Body of pancreas (tissue), 4 donors: ENCODE measurements at places on chromosomes 11 and 22. TPM values are rescaled to one million over a fixed set of nuclear protein-coding genes. Genes with fewer than 3 reads are reported as not detected.
A peak's percentile ranks its signal among the peaks of the same experiment; 100 is the strongest.

GRCh38 chr11:17640493-17641164, 78.7 kb upstream of the MYOD1 start:
- no peak overlapping the region for H3K27ac ChIP-seq
- no peak overlapping the region for H3K4me3 ChIP-seq
- DNase-seq = no peak
- no peaks in the 10 kb centered on the region for H3K4me1 ChIP-seq

DNA sequence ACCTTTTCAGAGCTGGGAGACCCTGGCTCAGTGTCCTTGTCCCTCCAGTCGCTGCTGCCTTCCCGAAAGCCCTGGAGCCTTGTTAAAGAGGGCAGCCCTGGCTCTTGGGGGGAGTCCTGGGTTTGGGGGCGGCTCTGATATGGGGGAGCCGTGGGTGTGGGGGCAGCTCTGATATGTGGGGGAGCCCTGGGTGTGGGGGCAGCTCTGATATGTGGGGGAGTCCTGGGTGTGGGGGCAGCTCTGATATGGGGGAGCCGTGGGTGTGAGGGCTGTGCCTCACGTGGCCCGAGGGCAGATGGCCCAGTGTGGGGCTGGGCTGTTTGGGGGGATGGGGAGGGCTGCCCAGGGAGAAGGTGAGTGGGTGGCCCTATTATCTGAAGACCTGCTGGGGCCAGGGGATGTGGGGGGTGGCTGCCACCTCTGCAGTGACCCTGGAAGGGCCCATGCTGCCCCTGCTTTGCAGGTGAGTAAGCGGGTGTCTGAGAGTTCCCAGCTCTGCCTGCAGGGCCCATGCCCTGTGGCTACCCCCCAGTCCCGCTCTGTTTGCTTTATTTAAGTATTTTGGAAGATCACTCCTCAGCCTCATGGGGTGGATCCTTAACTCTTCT, 30.9 kb upstream of the GRAMD4 start:
- DNase-seq = no peak
- peaks cover 7% of the 10 kb centered on the region for H3K4me1 ChIP-seq
- no peaks in the 10 kb centered on the region for H3K36me3 ChIP-seq
- no peaks in the 10 kb centered on the region for H3K27me3 ChIP-seq
- no peak overlapping the region for H3K27ac ChIP-seq

DNA sequence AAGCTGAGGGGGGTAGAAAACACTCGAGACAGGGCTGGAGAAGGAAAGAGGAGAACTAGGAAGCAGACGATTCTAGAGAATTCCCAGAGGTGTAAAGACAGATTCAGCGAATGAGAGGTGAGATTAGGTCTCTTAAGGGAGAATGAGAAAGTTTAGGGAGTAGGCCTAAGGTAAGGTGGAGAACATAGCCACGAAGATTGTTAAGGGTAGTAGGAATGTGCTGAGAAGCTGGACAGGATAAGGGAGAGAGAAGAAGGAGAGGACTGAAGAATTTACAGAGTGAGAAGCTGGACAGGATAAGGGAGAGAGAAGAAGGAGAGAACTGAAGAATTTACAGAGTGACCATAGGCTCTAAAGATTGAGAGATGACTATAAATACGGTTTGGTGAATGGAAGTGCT, 908 bp downstream of the PPME1 start:
- peak overlapping the region; percentile 79 for H3K27ac ChIP-seq
- peak overlapping the region; percentile 92 for H3K4me3 ChIP-seq

GRCh38 chr11:126766440-126766839, 234.1 kb downstream of the KIRREL3 start:
- no peak overlapping the region for H3K4me3 ChIP-seq
- H3K4me1 ChIP-seq = no peaks in the 10 kb centered on the region
- H3K27me3 ChIP-seq = no peaks in the 10 kb centered on the region
- no peaks in the 10 kb centered on the region for H3K36me3 ChIP-seq

DNA sequence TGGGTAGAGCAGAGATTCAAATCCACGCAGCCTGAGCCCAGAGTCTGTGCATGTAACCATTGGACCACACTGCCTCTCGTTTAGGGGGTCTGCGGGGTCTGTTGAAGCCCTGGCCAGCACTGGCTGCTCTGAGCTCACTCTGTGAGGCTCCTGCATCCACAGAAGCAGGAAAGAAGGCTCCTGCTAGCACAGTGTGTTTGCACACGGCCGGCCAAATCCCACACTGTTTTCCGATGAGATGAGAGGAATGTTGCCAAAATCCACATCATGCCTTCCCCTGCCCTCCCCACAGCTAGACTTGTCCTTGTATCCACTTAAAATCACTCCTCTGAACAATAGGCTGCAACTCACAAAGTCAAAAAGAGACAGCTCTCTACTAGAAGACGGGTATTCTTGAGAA, 10.6 kb upstream of the SLC22A12 start:
- no peaks in the 10 kb centered on the region for H3K27me3 ChIP-seq
- no peaks in the 10 kb centered on the region for H3K4me1 ChIP-seq
- H3K27ac ChIP-seq = no peak overlapping the region
- no peaks in the 10 kb centered on the region for H3K36me3 ChIP-seq
- no peak overlapping the region for H3K4me3 ChIP-seq

DNA sequence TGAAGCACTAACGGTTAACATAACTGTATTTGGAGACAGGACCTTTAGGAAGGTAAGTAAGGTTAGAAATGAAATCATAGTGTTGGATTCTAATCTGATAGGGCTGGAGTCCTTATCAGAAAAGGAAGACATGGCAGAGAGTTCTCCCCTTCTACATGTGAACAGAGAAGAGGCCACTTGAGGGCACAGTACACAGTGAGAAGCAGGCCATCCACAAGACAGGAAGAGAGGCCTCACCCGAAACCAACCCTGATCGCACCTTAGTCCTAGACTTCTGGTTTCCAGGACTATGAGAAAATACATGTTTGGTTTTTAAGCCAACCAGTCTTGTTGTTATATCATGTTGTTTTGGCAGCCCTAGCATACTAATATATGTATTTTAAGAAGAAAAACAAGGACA, 170.0 kb downstream of the LRRC4C start:
- DNase-seq = no peak
- no peak overlapping the region for H3K4me3 ChIP-seq
- H3K27ac ChIP-seq = no peak overlapping the region
- H3K4me1 ChIP-seq = no peaks in the 10 kb centered on the region

DNA sequence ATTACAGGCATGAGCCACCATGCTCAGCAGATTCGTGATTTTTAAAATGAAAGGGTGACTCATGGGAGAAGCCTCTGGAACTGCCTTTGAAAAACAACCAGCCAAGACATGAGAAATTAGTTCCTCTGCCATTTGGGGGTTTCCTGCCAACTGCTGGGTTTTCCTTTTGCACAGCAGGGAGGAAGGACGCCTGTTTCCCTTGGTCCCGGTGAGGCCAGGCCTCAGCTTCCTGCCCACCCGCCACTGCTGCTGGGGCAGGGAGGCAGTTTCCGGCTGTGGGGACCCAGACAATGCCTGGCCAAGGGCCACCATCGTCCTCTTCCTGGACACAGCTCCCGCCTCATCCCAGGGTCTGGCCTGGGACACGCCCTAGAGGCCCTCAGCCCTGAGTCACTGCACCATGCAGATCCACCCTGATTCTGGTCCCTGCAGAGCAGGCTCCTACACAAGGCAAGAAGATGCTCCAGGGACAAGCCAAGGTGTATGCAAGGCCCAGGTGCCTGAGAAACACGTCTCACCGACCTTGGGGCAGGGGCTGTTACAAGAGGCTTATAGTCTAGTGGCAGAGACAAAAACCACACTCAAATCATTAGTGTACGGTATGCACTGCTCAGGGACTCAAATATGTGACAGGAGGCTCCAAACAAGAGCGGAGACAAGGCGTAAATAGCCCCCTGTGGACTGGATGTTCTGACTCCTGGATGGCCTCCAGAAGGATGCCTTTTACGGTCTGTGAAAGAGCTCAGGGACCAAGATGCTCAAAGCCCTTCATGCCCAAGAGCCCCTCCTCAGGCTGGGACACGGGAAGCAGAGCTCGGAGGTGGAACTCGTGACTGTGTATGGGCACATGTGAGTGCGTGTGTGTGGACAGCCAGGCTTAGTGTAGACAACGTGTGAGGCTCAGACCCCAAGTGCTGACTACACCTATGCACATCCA, 10.0 kb downstream of the PPM1F start:
- DNase-seq = peak; percentile 63
- H3K36me3 ChIP-seq = peaks cover 2% of the 10 kb centered on the region

DNA sequence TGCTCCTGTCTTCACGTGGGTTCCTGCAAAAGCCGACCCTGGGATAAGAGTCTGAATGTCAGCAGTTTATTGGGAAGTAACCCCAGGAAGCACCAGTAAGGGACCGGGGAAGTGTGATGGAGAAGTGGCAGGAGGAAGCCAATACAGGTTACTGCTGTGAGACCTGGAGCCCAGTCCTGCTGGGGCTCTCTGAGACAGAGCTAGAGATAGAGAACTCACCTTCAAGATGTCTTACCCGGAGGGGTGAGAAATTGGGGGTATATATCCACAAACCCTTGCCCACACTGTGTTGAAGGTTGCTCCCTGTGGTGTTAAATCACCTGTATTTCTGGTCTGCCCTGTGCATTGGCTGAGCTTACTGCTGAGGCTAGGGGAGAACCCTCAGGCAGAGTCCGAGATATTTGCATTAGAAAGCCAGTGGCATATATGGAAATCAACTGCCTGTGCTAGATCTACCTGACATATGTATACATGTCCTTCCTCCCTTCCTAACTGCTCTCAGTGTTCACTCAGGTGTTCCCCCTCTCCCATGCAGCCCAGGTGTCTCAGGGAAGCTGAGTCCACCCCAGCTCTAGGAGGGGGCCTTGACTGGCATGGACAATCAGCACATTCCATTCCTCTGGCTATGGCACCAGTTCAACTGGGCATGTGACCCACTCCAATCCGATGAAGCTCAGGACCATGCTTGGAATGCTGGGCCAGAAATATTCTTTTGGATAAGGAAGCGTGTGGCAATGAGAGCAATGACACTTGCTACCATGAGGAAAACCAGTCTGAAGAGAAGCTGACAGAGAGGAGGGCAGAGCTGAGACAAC, 6.8 kb upstream of the MICAL2 start:
- H3K4me3 ChIP-seq = no peak overlapping the region
- DNase-seq = no peak
- H3K27ac ChIP-seq = no peak overlapping the region

- H3K4me1 ChIP-seq = no peaks in the 10 kb centered on the region
- DNase-seq = no peak
- H3K27ac ChIP-seq = no peak overlapping the region
- H3K4me3 ChIP-seq = no peak overlapping the region
- H3K27me3 ChIP-seq = no peaks in the 10 kb centered on the region
- H3K36me3 ChIP-seq = no peaks in the 10 kb centered on the region
Observed at GRCh38 chr22:47591709-47592108, 829.3 kb downstream of the TBC1D22A start.

DNA sequence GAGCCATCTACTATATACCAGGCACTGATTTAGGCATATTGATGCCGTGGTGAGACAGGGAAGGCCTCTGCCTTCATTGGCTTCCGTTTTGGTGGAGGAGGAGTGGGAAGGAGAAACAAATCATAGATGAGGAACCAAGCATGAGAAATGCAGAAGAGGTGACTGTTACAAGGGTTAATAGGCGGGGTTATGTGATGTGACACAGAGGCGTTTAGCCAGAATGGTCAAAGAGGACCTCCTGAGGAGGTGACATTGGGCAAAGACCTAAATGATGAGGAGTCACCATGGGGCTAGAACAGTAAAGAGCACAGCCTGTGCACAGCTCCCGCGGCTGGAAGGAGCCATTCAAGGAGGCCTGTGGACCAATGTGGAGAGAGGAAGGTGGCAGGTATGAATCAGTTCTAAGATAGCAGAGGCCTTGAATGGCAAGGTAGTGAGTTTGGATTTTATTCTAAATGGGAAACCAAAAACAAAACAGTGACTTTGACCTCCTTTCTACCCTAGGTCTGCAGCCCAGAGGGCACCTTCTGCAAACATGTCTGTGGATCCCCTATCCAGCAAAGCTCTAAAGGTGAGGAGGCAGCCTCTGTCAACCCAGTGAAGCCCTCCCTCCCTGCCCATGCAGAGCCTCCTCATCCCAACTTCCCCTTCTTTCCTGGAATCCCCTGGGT, 11.7 kb downstream of the MAFF start:
- no peaks in the 10 kb centered on the region for H3K36me3 ChIP-seq
- peaks cover 18% of the 10 kb centered on the region for H3K4me1 ChIP-seq
- H3K27ac ChIP-seq = no peak overlapping the region
- H3K27me3 ChIP-seq = no peaks in the 10 kb centered on the region
- no peak for DNase-seq

DNA sequence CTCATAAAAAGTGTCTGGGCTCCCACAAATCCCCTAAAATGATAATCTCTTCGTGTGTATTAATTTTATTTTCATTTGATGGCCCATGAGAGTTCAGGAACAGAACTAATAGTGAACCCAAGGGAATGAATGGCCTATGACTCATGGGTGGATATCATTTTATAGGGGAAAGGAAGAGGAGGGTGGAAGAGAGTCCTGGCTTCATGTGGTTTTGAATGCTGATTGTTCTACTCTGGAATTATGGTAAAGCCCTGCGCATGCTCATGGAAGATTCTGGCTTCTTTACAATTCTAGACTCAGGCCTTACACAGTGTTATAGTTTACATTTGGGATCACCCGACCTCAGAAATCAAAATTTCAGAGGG, 35.2 kb downstream of the MAML2 start:
- DNase-seq = no peak
- peak overlapping the region; percentile 85 for H3K27ac ChIP-seq
- peaks cover 46% of the 10 kb centered on the region for H3K4me1 ChIP-seq

SYNGR1 gene
- total RNA-seq = 15.2 TPM

OR5B21 gene
- total RNA-seq = not detected

ARVCF gene
- total RNA-seq = 150 TPM

SPON1 gene
- total RNA-seq = 9.3 TPM

PLEKHA7 gene
- 34.6 TPM for total RNA-seq

OR5L2 gene
- total RNA-seq = not detected

DTX4 gene
- 9.6 TPM for total RNA-seq

HTR3B gene
- total RNA-seq = not detected

IGHMBP2 gene
- total RNA-seq = 6.2 TPM
